SK-MEL-5 (cell line): ENCODE measurements at places on chromosomes 6 and 20.

GRCh38 chr20:11676630-11677287, 240.9 kb upstream of the BTBD3 start:
- DNase-seq, result peak; percentile 70

- no peak for DNase-seq
These were observed 90.6 kb upstream of the B3GAT2 start for GRCh38 chr6:71047417-71047816.

DNA sequence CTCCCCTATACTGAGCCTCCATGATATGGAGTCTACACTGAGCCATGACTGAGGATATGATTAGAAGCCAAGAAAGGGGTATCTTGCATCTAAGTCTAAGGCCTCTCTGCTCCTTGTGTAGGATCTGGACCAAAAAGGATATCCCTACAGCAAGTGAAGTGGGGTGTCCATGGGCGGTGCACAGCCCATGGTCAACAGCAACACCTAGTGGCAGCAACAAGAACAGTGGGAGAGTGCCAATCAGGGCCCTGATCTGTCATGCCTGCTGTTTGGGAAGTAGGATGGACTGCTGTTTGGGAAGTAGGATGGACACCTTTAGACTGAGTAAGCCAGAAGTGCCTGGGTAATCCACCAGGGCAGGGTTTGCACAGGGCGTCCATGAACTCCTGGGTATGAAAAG, 22.4 kb downstream of the PTGIS start:
- DNase-seq, result no peak

GRCh38 chr20:47682028-47682783, 103.1 kb downstream of the SULF2 start:
- peak; percentile 62 for DNase-seq

DNA sequence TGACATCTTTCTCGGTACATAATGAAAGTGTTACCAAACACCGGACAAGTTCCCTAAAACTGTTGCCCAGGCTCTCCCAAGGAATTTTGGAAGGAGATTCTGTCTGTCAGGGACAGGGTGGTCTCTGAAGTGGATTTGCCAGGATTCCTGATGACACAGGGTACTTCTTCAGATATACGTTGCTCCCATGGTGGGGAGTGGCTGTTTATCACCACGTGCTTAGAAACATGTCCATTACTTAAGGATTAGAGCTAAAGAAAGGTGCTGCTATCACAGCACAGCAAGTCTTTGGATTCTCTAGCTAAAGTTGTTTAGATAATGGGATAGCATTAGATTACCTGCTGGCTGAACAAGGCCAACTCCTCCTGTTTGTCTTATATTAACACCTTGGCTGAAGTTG, 6.3 kb downstream of the SPINT3 start:
- DNase-seq, result no peak

DNA sequence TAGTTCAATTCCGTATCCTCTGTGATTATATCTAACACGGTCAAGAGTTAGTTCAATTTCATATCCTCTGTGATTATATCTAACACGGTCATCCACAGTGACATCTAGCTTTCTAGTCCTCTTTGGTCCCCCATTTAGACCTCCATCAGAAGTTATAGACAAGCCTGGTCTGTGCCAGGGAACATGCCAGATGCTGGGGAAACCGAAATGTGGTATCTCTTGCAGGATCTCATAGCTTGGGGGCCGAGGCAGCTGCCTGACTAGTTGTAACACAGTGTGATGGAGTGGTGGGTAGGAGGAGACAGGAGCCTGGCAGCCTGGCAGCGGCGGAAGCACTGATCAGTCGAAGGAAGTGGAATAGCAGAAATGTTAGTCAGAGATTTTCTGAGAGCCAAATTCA, 13.8 kb upstream of the SMOC2 start:
- no peak for DNase-seq

DNA sequence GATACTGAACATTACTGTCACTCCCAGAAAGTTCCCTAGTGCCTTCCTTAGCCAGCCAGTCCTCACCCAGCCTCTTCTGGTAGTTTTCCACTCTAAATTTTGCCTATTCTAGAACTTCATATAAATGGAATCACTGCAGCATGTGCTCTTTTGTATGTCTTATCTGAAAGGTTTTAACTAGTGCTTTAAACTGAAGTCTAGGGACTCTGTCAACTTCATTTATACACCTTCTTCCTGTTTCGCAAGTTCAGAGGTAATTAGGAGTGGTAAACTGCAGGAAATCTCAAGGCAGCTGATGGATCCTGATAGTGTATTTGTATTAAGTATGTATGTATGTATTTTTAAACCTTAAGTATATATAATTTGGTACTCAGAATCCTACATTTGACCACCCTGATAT, 94.3 kb downstream of the TCP11 start:
- DNase-seq, result no peak

DNA sequence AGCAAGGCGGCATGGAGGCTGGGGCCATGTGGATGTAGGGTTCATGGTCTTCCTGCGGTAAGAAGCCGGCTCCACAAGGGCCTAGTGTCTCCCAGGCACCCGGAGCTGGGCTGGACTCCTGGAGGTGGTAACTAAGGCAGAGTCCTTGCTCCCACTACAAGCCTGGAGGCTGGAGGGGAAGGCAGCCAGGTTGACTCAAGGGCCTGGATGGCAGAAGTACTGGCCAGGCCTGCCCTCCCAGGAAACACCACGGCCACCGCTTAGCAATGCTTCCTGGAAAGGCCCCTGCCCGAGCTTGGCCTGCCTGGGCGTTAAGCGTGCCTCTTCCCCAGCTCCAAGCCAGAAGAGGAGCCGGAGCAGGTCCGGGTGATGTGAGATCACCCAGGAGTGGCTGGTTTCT, 182.0 kb downstream of the ZDHHC14 start:
- no peak for DNase-seq

GRCh38 chr6:116218172-116218633, 35.7 kb downstream of the TSPYL4 start:
- DNase-seq, result peak; percentile 18

DNA sequence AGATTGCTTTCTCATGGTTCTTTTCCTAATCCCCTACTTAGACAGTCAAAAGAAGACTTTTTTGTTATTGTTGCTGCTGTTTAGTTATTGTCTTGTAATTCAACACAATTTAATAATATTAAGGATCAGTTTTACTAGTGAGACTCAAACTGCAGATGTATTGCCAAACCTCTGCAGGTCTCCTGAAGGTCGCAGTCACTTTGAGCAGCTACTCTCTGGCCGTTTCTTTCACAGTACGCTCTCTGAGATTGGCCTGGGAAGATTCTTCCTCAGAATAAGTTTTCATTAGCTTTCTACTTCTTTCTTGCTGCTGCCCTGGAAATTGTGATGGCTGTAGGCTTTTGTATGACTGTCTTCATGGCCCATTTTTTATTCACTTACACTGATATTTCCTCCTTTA, 930.8 kb downstream of the QKI start:
- no peak for DNase-seq

- DNase-seq, result peak; percentile 93
These were observed 2.9 kb downstream of the RXRB start for GRCh38 chr6:33197431-33198048.

DNA sequence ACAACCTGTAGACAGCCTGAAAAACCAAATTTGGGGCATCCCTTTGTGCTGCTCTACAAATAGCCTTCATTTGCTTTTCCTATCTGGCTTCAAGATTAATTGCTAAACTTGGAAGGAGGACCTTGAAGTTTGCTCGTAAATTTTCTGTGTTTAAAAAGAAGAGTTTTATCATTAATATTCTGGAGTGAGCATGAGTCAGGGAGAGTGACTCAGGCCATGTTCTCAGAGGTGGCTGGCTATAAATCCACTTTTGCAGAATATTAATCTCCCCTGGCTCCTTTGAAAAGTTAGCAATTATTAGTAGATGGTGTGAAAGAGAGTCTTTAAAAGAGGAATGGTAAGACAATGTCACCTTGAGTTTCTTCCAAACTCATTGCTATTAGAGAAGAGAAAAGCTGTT, 91.0 kb downstream of the ANKEF1 start:
- no peak for DNase-seq

GRCh38 chr20:19540392-19540791, 217.7 kb upstream of the RIN2 start:
- DNase-seq, result no peak

- DNase-seq, result no peak
These were observed 520.6 kb downstream of the HDGFL1 start for GRCh38 chr6:23089981-23090380.

GRCh38 chr20:22346716-22347115, 237.7 kb downstream of the FOXA2 start:
- no peak for DNase-seq

DNA sequence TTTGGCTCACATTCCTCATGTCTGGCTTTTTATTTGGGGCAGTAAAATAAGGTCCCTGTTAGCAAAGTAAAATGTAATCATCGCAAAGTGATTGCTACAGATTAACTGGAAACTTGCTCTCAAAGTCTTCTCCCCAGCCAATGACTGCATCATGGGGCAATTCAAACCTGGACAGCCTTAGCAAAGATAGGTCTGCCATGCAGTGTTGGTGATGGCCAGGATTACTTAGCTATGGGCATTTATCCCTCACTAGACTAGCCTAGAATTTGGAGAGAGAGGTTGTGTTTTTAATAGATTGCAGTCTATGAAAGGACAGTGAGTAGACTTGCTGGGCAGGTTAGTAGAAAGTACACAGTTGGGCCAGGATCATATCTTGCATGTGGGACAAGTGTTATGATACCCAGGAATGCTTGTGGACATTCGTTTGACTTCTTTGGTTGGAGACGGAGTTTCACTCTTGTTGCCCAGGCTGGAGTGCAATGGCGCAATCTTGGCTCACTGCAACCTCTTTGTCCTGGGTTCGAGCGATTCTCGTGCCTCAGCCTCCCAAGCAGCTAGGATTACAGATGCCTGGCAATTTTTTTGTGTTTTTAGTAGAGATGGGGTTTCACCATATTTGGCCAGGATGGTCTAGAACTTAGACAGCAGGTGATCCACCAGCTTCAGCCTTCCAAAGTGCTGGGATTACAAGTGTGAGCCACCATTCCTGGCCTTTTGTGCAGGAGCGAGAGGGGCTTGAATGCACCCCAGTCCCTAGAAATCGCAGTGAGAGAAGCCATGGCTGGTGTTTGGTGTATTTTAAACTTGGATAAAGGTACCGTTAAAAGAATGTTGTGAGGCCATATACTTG, 3.4 kb downstream of the RPS12 start:
- no peak for DNase-seq

GRCh38 chr20:41692479-41693135, 74.4 kb upstream of the CHD6 start:
- DNase-seq, result peak; percentile 68

- no peak for DNase-seq
These were observed 19.9 kb upstream of the EXOC2 start for GRCh38 chr6:712805-713204.

GRCh38 chr20:47466704-47467459, 34.8 kb upstream of the NCOA3 start:
- no peak for DNase-seq

GRCh38 chr6:46605091-46605797, 47.4 kb downstream of the CYP39A1 start:
- no peak for DNase-seq

- no peak for DNase-seq
These were observed 53.5 kb upstream of the CCN2 start for GRCh38 chr6:132004668-132005067.
